RPMI8226 (cell line): ENCODE measurements at places on chromosomes 5 and 9.
A peak's percentile ranks its signal among the peaks of the same experiment; 100 is the strongest.

GRCh38 chr5:16841416-16841815 is 94.7 kb downstream of the MYO10 start:
- no peak for DNase-seq

- DNase-seq: no peak
Measured at GRCh38 chr5:147906326-147907095, at the start of gene C5orf46. C5orf46 (minus strand) TSS chr5:147906538; CDS start chr5:147906501, 37 bp downstream.

DNA sequence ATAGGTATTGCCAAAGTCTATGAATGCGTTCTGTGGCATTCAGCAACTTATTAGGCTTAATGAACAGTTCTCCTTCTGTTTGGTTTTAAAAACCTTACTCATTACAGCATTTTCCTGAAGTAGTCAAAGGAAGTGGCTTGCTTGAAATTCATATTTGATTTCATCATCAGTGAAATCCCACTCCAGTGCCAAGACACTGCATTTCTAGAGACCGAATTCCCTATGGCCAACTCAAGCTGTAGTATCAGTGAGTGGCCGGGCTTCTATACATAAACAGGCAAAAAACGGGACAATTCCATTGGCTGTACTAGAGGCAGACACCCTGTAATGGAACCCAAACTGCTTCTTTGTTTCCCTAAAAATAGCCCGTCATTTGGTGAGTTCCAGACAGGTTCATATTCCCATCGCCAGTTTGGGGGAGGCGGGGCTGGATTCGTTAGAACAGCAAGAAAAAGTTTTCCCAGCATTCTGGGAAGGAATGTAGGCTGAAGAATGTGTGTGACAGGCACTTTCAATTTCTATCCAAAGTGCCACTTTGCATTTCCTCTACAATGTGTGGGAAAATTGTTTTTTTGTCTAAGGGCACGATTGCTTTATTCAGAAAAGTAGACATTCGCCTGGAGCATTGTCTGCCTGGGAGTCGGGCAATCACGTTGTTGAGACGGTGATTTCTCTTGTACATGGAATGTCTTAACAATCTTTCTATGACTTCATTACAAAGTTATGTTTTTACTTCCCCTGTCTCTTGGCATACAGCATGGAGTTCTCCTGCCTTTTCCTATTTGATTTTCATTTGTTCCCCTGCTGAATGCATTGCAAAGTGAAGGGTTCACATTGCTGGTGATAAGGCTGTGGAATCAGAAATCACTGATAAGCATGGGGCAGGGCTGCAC is 141.8 kb upstream of the MAST4 start:
- DNase-seq: no peak

DNA sequence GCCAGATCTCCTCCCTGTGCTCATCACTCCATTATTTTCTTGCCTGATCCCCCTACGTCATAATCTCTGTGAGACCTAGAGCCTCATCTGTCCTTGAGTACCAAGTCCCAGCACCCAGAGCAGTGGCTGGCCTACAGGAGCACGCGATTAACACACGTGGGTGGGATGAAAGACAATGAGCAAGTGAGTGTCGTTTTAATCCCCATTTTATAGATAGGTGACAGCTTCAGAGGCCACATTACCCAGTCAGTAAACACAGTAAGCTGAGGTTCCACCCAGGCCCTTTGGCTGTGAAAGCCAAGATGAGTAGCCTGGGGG is 17.3 kb downstream of the TRUB2 start:
- DNase-seq: no peak

GRCh38 chr9:23621188-23621587 is 204.9 kb downstream of the ELAVL2 start:
- DNase-seq: no peak

GRCh38 chr5:109713453-109713852 is 23.7 kb downstream of the MAN2A1 start:
- DNase-seq: no peak

GRCh38 chr9:96515621-96516470 is 65.9 kb downstream of the HABP4 start:
- DNase-seq: no peak

- no peak for DNase-seq
Measured at GRCh38 chr9:69115621-69116020, 58.5 kb upstream of the TJP2 start.

DNA sequence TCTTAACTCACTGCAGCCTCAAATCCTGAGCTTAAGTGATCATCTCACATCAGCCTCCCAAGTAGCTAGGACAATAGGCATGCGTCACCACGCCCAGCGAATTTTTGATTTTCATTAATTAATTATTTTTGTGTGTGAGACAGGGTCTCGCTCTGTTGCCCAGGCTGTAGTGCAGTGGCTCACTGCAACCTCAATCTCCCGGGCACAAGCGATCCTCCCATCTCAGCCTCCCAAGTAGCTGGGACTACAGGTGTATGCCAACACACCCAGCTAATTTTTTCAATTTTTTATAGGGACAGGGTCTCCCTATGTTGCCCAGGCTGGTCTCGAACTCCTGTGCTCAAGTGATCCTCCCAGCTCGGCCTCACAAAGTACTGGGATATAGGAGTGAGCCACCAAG is 41.4 kb downstream of the UBAP1 start:
- DNase-seq: no peak

GRCh38 chr5:67350185-67350584 is 153.6 kb upstream of the CD180 start:
- DNase-seq: peak; percentile 47
